ENCODE measurements at places on chromosomes 2 and 18.

GRCh38 chr2:106339609-106340008, 128.6 kb downstream of the RGPD3 start:
- no peak for DNase-seq

GRCh38 chr2:161077367-161078210, 82.6 kb upstream of the TANK start:
- peak; percentile 49 for DNase-seq

GRCh38 chr2:95346738-95347671, 49.9 kb downstream of the KCNIP3 start:
- no peak for DNase-seq

- no peak for DNase-seq
These were observed 728.7 kb upstream of the ID2 start for GRCh38 chr2:7953195-7953594.

- no peak for DNase-seq
These were observed 396.8 kb upstream of the ID2 start for GRCh38 chr2:8285081-8285480.

GRCh38 chr2:56484906-56485305, 301.1 kb downstream of the CCDC85A start:
- no peak for DNase-seq

GRCh38 chr2:144505245-144505831, 14.6 kb downstream of the ZEB2 start:
- DNase-seq = no peak

- no peak for DNase-seq
These were observed 480.9 kb upstream of the CHST9 start for GRCh38 chr18:27666016-27666415.

DNA sequence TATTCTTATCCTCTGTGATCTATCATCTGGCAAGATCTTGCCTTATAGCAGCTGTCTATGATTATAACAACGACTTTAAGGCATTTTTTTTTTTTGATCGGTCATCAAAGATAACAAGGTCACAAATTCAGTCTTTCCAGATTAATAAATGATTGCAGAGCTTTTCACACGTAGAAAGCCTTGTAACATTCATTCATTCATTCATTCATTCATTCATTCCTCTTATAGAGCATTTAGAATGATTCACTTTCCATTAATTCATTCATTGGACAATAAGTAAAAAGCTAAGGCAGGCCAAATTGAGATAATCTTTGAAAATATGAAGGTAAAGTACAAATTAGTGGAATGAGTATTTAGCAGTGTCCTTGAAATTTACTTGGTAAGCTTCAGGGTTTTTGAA, 223.7 kb downstream of the NUP35 start:
- no peak for DNase-seq

- no peak for DNase-seq
These were observed 38.7 kb downstream of the AAK1 start for GRCh38 chr2:69604836-69605235.

GRCh38 chr2:53610260-53610659, 157.3 kb upstream of the CHAC2 start:
- DNase-seq = no peak

DNA sequence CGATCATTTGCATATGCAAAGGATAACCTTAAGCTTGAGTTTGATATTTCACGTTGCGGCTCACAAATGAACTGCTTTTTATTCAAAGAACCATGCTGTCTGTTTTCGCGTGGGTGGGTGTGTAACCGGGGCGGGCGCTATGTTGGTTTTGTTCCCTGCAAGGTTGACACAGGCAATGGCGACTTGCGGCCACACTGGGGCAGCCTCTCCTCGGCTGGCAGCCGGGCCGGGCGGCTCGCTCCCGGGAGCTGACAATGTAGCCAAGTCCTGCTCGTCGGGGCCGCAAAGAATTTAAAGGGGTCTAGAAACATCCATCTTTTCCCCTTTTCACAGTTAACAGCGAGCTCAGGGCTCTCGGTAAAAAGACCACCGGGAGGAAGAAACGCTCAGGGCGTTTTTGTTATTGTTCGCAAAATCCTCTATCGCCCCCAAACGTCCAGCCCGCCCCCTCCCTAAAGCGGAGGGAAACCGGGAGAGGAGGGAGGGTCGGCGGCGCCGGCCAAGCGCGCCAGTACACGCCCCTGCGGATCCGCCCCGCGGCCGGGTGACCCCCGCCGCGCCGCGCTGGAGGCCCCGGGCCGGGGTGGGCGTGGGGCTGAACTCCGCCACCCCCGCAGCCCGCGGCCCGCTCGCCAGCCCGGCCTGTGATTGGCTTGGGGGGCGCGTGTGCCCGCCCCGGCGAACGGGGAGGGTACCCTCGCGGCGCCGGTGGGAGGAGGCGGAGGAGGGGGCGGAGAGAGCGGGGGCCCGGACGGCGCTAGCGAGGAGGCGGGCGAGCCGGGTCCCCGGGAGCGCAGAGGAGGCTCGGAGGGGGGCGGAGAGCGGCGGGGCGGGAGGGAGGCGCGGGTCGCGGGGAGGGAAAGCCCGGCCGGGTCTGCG, at the start of gene NEDD4L:
Gene NEDD4L (plus strand): TSS at position 736 of the 879 bp plus-strand sequence. CDS start 435 bp downstream, outside the sequence.
- peak; percentile 83 for DNase-seq

DNA sequence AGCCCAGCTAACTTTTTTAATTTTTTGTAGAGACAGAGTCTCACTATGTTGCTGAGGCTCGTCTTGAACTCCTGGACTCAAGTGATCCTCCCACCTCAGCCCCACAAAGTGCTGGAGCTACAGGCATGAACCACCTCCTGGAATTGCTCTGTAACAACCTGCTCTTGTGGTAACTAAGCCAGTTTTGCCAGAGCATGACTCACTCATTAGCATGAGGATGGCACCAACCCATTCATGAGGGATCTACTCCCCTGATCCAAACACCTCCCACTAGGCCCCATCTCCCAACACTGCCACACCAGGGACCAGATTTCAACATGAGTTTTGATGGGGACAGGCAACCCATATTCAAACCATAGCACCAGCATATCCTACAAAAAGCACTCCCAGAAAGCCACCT, 348.9 kb upstream of the RAB12 start:
- no peak for DNase-seq

GRCh38 chr18:23122334-23123229, 12.7 kb upstream of the CABLES1 start:
- no peak for DNase-seq

GRCh38 chr2:15901808-15902130, 38.6 kb upstream of the MYCN start:
- DNase-seq = no peak

- DNase-seq = no peak
These were observed 336.5 kb upstream of the TFPI start for GRCh38 chr2:187890690-187891089.

DNA sequence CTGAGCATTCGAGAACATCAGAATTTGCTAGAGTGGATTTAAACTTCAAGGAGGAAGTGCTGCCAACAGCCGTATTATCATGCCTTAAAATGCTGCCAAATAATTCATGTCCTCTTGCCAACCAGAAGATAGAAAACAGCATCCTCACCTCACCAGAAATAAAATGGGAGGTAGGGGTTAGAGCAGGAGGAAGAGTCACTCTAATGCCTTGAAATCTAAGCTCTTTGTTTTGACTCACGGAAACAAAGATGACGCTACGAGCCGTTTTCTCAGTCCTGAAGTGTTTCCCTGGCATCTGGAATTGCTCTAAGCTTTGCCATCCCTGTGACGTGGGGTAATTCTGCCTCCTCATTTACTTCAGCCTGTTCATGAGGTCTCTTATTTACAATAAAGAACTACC, 97.1 kb downstream of the PRPF40A start:
- no peak for DNase-seq

- DNase-seq = peak; percentile 45
These were observed 807 bp downstream of the PELI1 start for GRCh38 chr2:64143169-64144056.

DNA sequence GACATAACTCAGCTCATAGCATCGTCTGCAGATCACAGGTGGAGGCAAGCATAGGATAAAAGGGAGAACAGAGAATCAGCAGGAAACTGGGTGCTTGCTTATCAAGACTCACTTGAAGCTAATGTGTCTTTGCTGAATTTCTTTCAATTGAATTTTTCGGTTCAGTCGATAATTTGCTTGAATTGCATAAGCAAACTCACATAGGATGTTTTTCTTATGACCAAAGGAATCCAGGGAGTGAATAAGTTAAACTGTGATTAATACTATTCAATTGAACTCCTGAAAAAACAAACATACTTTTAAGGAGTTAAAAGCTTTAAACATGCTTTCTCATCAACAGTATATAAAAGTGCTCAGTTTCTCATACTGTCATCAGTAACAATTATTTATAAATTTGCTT, 707.1 kb upstream of the ACVR2A start:
- no peak for DNase-seq

Measured in activated naive CD4-positive, alpha-beta T cell treated with anti-CD3 and anti-CD28 coated beads, Interleukin-2, amount 50 U/mL, for 16 hours (primary cell).